ENCODE measurements at places on chromosomes 1 and 21.

DNA sequence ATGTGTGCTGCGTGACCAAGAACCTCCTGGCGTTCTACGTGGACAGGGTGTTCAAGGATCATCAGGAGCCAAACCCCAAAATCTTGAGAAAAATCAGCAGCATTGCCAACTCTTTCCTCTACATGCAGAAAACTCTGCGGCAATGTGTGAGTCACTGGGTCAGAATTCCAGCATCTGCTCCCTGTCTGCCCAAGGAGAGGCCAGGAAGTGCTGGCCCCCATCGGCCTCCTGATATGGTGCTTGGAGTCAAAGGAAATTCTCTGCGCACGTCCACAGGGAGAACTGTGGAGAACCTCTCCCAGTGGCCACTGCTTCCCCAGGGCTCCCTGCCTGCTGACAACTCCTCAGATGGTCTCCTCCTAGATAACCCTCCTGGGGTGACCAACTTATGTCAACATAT is 25.6 kb upstream of the IL20 start:
- DNase-seq = peak; percentile 92

- DNase-seq = peak; percentile 46
Observed at GRCh38 chr1:77220687-77221463, 1.6 kb upstream of the PIGK start.

- DNase-seq = peak; percentile 51
Observed at GRCh38 chr21:27365394-27365793, 398.5 kb upstream of the ADAMTS5 start.

DNA sequence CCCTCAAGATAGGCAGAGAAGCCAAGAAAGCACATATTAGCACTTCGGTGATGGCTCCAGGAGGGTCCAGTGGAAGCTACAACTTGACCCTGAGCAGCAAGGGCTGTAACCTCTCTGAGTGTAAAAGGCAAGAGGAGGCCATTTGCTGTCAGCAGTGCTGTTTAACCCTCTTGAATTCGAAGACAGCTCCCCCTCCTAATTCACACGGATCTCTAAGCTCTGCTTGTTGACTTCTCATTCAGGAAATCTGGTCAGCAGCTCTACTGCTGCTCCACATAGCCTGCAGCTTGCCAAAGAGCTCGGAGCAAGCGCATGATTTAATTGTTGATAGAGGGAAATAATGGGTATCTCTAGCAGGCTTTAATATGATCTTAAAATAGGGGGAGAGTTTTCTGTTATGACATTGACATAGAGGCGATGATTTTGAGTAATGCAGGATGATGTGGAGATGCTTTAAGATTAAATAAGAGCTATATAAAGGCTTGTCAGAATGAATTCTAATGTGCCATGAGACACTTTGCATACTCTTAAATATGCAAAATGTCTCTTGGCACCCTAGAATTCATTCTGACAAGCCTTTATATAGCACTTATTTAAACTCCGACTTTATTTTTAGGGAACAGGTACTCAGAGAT is 79.4 kb upstream of the USH2A start:
- peak; percentile 3 for DNase-seq

- peak; percentile 96 for DNase-seq
Observed at GRCh38 chr1:115210302-115210711, 121.0 kb upstream of the TSPAN2 start.

DNA sequence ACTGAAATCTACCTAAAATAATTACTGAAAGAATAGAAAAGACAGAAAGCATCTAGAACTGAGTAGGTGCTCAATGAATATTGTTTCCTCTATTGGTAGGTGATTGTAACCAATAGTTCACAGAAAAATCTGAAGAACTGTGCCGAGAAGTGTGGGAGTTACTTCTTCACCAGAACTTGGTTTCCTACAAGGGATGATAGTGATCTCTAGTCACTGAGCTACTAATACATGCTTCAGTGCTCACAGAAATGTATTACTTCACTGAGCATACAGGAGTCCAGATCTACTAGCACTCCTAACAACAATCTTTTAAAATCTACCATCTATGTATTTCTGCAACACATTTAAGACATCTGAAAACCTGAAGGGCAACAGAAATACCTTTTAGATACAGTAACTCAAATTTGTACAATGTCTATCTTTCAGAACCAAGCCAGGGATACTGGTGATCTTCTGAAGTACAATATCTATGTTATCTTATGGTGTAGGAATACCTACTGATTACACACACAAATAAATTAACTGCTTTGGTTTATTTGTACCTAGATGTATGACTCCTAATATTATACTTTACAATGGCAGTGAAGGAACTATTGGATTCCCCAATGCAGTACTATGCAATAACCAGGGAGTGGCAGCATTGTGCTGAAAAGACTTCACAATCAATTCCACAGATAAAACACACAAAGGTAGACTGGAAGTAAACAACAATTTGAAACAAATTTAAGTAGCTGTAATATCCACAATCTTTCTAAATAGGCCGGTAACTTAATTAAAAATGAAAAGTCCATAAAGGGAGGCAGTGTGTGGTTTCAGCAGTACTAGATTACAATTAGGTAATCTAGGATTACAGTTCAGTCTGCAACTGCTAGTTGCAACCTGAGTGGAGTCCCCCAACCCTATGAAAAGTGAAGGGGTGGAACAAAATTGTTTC is 243.0 kb downstream of the SLC45A1 start:
- peak; percentile 38 for DNase-seq

DNA sequence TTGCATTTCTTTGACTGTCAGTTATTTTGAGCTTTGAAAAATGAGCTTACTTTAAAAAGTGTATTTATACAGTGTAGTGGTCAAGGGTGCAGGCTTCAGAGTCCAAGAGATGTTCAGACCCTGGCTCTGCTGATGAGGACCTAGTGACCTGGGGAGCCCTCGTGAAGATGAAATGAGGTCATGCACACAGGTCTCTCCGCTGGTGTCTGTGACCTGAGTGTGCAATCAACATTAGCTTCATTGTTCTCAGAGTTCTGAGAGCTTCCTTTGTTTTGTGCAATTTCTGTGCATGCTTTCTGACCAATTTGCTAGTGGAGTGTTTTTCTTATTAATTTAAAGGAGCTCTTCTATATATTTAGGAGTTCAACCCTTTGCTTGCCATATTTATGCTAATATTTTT is 71.3 kb downstream of the RIPK4 start:
- DNase-seq = no peak

GRCh38 chr21:28089599-28090441 is 902.9 kb downstream of the LTN1 start:
- DNase-seq = no peak

DNA sequence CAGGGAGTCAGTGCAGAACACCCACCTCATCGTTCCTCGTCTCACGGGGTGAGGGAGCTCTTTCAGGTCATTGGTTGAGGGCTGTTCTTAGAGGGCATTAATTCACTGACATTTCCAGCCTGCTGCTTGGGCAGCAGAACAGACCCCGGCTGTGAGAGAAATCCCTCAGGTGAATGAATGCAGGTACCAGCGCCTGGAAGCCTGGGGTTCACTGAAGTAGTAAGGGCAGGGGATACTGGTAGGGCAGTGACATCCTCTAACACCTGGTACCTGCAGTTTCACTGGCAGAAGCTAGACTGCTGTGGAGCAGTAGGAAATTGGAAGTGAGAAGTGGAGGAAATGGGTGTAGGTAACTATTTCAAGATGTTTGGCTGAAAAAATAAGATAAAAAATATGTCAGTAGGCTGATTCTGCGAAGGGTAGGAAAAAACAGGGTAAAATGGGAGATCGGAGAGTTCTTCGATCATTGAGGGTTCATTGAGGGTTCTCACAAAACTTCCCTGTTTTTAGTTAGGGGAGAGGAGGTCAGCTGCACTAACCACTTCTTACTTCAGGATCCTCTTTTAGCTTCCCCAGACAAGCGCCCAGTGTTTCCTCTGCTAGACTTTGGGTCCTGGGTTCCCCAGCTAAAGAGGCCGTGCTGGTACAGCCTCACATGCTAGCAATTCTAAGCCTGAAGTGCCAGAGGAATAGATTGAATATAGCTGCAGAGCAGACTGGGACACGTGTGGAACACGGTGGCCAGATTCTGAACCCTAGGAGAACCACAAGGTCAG is 55.2 kb downstream of the RNF220 start:
- DNase-seq = no peak

- DNase-seq = peak; percentile 70
Observed at GRCh38 chr1:23169727-23170335, 1.2 kb upstream of the LUZP1 start.

DNA sequence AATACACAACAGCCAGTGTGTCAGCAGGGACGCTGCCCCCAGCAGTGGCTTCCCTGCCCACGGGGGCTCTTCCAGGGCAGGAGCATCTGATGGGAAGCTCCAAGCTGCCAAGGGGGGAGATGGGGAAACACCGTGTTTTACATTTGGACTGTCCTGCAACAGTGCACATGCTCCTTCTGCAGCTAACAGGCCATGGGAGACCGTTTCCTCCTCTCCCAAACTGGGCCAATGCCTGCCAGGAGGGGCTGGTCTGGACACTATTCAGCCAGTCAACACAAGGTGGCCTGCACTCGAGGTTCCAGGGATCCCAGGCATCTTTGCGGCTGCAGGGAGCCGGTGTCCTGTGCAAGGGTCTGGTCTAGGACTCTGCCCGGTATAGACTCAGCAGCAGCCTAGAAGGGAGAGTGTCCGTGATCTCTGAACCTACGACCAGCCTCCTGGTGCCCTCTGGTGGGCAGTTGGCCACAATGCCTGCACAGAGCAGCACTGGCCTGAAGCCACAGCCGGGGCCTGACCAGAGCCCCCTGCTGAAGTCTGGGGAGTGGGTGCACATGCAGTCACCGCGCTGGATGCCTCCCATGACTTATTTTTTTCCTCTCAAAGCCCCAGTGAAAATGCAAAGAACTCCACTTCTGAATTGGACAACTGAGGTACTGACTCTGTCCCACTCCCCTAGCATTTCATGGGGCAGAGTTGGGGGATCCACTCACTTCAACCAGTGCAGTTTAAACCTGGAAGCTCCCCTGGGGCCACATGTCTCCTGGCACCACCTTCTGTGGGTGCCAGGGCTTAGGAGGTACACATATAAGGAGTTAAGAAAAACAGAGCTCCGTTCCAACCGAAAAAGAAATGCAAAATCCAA is 33.3 kb downstream of the RCC2 start:
- DNase-seq = peak; percentile 60

GRCh38 chr1:96641282-96641681 is 80.3 kb upstream of the PTBP2 start:
- no peak for DNase-seq

DNA sequence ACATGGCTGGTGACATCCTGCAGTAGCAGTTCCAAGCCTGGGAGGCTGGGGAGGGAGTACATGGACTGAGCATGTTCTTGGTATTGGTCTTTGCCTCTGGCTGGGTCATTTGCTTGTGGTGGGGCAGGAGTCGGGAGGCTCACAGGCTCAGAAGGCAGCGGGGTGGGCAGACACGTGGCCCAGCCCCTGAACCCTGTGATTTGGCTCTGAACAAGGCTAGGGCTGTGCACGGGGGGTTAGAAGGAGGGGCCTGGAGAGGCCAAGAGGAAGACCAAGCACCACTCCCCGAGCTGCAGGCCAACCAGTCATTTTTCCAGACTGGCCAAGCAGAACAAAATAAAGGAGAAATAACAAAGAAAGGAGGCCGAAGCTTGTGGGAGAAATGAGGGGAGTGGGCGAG is 9.7 kb upstream of the PRELP start:
- DNase-seq = no peak
